ENCODE measurements at places on chromosomes 11 and 22. TPM values are rescaled to one million over a fixed set of nuclear protein-coding genes. Genes with fewer than 3 reads are reported as not detected.

Gene GLYATL2
- total RNA-seq: not detected

Gene LRRC74B
- not detected for total RNA-seq

Gene C22orf42
- total RNA-seq: not detected

Gene RNF169
- 16.1 TPM for total RNA-seq

Gene TMEM191B
- not detected for total RNA-seq

Gene H19
- not detected for total RNA-seq

Gene MAML2
- total RNA-seq: 13.9 TPM

Gene EFEMP2
- 7.2 TPM for total RNA-seq

Gene CCDC88B
- 188 TPM for total RNA-seq

Gene RCOR2
- total RNA-seq: 0.17 TPM

Gene UBQLNL
- total RNA-seq: 0.12 TPM

Gene FAM83F
- 0.27 TPM for total RNA-seq

Gene UPK3A
- total RNA-seq: not detected

Gene C1QTNF5
- not detected for total RNA-seq

Gene OR8I2
- not detected for total RNA-seq

All from T-helper 1 cell treated with Interleukin-12 subunit alpha and Interleukin-12 subunit beta and Interleukin-4 antibody, amounts not matched to agents 30 ng/mL and 1 ng/mL, for 36 hours (primary cell).